NCI-H1105 treated with DMSO at 0.1 percent for 48 hours (cell line): ENCODE measurements at places on chromosomes 7 and 10.
A peak's percentile ranks its signal among the peaks of the same experiment; 100 is the strongest.

- DNase-seq = no peak
Observed at GRCh38 chr10:93300288-93300917, 181.7 kb downstream of the MYOF start.

DNA sequence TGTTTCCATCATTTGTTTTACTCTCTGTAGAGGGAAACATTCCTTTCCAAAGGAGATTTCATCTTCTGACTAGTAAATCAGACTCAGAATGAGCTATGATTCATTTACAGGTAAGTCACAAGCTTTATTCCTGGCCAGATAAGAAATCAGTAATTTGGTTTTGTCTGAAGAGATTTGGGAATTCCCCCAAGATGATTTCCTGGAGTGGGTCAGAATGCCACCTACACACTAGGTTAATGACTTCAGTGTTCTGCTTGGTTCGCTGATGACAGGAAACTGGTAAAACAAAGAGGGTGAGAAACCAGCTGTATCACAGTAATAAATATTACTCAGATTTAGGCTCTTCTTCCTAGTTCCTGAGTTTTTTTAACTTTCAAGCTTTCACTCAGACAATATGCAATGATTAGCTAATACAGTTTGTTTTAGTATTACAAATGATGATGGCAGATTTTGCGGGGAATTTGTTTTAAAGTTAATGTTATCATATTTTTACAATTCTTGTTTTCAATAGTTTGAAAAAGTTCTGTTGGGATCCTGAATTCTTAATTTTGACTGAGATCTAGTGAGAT, 8.3 kb upstream of the ASZ1 start:
- DNase-seq = no peak

DNA sequence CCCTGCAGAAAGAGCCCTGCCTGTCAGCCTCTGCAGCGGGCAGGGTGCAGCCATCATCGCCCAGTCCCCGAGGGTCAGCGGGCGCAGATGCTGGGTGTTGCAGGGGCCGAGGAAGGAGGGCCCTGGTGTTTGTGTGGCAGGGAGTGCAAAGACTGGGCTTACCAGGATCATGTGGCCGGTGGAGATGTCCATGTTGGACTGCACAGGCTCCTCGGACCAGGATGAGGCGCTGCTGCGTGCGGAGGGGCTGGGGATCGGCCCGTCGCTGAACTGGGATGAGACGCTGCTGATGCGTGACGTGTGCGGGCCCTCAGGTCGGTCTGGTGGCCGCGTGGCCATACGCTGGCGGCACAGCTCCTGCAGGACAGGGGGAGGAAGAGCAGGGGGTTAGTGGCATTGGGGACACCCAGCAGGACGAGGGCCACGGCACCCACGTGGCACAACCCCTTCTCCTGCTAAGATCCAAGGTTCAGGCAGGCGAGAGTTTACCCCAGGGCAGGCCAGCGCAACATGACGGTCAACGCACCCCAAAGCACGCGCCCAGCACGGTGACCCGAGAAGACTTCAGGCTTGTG, 319.5 kb downstream of the DNAJB6 start:
- no peak for DNase-seq

DNA sequence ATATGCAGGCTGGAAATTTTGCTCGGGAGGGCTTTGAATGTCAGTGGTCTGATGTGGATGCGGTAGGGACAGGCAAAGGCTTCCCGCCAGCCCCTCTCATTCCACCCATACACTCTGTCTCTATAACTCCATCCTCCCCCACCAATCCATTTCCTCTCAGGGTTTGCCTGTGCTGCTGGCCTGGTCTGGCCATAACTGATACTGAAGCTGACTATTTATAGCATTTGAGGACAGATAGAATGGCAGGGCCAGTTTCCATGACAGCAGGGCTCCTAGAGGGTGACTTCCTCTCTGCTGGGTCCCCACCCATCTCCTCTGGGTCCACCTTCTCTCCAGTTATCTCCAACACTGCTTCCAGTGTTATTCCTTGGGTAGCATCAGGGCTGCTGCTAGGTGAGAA, 6.6 kb upstream of the PDLIM1 start:
- DNase-seq = no peak

DNA sequence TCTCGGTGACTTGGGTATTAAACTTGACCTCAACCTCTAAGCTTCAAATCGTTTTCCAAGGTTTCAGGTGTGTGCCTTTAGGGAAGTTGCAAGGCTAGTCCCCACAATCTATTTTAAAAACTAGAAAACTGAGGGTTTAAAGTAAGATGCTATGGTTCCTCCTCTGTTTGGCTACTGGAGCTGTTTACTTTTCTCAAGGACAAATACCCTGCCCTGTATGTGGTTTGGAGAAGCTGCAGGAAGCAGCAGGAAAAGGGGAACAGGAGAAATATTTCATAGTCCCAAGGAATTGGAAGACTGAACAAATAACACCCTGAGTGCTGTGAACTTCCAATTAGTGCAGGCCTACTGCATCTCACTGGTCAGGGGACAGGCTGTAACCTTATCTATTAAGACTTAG, 135.9 kb downstream of the NRP1 start:
- no peak for DNase-seq

DNA sequence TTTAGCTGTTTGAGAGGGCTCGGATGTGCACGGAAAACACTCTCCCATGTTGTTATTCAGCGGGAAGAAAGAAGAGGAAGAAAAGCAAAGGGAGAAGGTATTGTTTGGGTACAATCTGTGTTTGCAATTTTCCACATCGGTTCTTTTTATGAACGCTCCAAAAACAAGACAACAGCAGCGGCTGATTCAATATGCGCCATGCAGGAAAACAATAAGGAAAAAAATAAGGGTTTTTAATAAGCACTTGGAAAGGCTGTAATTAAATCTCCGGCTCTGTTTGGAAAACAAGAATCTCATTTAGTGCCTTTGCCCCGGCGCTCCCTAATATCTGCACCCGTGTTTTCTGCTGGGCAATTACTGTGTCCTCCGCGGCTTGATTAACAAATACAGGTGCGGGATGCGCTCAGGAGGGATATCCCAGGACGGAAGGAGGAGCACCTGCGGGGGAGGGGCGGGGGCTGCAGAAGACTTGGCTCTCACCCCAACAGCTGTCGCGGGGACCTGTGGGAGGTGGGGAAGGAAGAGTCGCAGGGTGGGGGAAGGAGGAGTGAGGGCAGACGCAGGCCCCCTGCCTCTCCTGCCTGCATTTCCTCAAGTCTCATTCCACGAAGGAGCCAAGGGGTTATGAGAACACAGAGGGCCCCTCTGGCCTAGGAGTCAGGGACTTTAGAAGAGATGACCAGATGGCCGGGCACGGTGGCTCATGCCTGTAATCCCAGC, 181.5 kb upstream of the PODXL start:
- DNase-seq = peak; percentile 75

- DNase-seq = no peak
Observed at GRCh38 chr10:48802611-48803071, 118.0 kb downstream of the WDFY4 start.
